ENCODE measurements at places on chromosomes 16 and 17. TPM values are rescaled to one million over a fixed set of nuclear protein-coding genes. Genes with fewer than 3 reads are reported as not detected.

DNA sequence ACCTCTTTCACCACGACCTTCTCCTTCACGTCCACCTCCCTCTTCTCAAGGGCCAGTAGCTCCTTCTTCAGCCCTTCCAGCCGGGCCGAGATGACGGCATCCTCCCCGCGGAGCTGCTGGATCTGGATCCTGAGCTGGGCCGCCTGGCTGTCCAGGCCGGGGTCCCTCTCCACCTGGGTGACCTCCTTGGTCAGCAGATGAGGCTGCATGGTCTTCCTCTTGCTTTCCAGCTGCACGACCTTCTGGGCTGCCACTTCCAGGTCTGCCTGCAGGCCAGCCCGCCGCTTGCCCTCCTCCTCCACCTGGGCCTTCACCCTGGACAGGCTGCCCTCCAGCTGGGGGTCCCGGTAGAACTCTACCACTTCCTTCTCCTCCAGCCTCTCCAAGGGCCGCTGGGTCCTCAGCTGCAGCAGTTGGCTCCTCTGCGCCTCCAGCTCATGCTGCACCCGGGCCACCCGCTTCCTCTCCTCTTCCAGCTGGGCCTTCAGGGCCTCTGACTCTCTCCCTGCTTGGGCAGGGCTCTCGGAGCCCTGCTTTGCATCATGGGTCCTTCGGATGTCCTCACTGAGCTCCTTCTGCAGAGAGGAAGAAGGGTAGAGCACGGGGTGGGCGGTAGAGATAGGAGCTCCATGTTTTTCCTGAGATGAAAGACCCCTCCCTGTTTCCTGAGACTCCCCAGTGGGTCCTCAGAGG is 9.5 kb downstream of the CDK3 start:
- no peaks in the 10 kb centered on the region for H3K36me3 ChIP-seq
- no peaks in the 10 kb centered on the region for H3K27me3 ChIP-seq
- no peak overlapping the region for H3K4me3 ChIP-seq
- no peak for DNase-seq

- no peak overlapping the region for H3K27ac ChIP-seq
- no peaks in the 10 kb centered on the region for H3K4me1 ChIP-seq
- no peak for DNase-seq
- H3K27me3 ChIP-seq = no peaks in the 10 kb centered on the region
These were observed 15.0 kb downstream of the CENPX start for GRCh38 chr17:82007495-82008257.

GRCh38 chr17:49730078-49730784 is 22.5 kb upstream of the SLC35B1 start:
- no peaks in the 10 kb centered on the region for H3K27me3 ChIP-seq
- peaks cover 51% of the 10 kb centered on the region for H3K4me1 ChIP-seq
- H3K4me3 ChIP-seq = no peak overlapping the region

- H3K4me3 ChIP-seq = no peak overlapping the region
- H3K4me1 ChIP-seq = no peaks in the 10 kb centered on the region
- H3K36me3 ChIP-seq = no peaks in the 10 kb centered on the region
These were observed 37.4 kb upstream of the LONP2 start for GRCh38 chr16:48206594-48207242.

DNA sequence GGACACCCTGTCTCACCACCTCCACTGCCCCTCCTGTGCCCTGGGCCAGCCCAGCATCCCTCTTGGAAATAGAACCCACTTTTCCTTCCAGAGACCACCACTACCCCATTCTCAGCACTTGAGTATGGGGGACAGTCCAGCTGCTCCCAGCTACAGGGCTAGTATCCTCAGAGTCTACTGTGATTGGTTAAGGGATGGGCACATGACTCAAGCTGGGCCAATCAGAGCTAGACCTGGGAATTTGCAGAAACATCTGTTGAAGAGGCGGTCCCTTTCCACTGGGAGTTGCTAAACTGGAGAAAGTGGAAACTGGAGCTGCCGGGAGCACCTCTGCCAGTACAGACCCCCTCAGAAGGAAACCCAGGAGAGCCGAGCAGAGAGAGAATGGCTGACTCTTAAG is 156.6 kb downstream of the GSG1L start:
- no peak for DNase-seq
- peaks cover 3% of the 10 kb centered on the region for H3K27me3 ChIP-seq
- H3K27ac ChIP-seq = no peak overlapping the region
- H3K4me3 ChIP-seq = no peak overlapping the region
- no peaks in the 10 kb centered on the region for H3K36me3 ChIP-seq

EPOP gene
- 37.3 TPM for total RNA-seq

Measured in activated CD4-positive, alpha-beta T cell treated with anti-CD3 and anti-CD28 coated beads for 36 hours (primary cell).